ENCODE measurements at places on chromosomes 7 and 10.

DNA sequence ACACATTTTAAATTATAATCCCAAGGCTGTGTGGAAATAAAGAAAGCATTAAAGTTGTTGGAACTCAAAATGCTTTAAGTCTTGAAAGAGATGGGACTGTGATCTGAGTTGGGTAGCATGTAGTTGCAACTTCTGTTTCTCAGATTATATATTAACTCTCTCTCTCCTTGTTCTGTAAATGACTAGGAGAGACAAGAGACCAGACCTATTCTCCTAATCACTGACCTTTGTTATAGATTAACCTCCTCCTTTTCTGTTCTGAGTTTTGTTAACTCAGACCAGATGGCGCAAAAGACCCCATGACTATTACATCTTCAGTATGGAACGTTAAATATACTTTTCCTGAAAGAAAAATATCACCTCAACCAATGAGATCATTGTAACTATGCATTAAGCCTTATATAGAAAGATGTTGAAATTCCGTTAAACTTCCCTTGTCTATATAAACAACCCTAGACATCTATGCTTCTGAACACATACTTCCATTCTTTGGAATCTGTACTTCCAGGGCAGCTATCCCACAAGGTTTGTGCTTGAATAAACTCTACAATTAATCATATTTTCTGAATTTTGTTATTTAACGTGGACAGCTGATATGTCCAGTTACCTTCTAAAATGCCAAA lies 143.5 kb upstream of the TRIM24 start:
- DNase-seq: no peak

DNA sequence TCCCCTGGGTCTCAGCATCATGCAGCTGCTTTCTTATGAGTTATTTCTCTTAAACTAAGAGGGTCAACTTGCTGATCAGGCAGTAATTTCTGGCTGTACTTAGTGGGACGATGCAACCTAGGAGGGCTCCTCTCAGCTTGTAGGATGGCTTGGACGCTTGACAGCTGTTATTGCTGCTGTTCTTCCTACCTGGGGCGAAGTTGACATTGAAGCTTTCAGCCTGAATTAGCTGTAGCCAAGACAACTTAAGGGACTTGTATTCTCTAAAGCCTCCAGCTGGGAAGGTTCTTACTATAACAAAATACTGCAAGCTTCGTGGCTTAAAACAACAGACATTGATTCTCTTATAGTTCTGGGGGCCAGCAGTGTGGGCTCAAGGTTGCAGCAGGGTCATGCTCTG lies 224.9 kb downstream of the ACTR3B start:
- DNase-seq: no peak

DNA sequence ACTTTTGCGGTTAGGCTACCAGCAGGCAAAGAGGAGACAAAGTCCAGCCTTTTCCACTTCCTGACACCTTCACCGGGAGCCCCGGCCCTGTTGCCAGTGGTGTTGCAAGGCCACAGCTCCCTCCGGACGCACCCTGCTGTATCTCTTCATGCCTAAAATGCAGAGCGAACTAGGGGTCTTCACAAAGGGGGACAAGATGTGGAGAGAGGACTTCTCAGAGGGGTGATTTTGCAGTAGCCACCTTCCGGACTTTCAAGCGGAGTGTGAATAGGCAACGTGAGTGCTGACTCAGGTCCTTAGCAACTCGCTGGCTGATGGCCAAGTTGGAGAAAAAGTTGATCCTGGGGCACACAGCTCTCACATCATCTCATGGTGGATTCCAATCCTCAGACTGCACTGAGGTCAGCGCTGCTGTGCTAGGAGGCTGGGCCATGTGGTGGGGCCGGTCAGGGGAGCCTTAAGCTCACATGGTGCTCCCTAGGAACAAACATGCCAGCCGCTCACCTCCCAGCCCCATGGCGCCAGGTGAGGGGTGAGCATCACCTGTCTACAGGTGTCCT lies 166.3 kb downstream of the LCOR start:
- DNase-seq: no peak

DNA sequence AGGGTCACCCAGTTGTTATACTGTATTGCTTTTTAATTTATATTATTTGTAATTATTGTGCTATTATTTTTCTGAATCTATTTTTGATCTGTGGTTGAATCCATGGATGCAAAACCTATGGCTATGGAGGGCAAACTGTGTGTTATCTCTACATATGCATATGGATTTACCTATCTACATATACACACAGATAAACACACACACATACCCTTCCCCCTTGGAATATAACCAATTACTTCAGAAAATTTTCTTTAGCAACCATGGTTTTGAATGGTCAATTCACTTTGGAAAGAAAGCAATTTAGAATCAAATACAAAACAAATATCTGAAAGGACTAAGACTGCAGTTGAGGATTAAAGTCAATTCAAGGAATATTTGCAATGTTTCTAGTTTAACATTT lies 39.1 kb downstream of the MTPN start:
- DNase-seq: no peak

DNA sequence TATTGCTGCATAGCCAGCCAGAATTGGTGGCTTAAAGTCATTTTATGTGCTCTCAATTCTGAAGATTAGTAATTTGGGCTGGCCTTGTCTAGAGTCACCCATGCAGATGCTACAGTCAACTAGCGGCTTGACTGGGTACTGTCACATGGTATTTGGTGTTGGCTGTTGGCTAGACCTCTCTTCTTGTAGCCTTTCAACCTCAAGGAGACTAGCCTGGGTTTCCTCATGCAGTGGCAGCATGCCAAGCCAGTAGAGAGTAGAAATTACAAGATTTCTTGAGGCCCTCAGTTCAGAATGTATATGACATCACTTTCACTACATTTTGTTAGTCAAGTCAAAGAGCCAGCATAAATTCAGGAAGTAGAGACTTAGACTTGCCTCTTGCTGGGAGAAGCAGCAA lies 3.7 kb upstream of the ZNF800 start:
- no peak for DNase-seq

DNA sequence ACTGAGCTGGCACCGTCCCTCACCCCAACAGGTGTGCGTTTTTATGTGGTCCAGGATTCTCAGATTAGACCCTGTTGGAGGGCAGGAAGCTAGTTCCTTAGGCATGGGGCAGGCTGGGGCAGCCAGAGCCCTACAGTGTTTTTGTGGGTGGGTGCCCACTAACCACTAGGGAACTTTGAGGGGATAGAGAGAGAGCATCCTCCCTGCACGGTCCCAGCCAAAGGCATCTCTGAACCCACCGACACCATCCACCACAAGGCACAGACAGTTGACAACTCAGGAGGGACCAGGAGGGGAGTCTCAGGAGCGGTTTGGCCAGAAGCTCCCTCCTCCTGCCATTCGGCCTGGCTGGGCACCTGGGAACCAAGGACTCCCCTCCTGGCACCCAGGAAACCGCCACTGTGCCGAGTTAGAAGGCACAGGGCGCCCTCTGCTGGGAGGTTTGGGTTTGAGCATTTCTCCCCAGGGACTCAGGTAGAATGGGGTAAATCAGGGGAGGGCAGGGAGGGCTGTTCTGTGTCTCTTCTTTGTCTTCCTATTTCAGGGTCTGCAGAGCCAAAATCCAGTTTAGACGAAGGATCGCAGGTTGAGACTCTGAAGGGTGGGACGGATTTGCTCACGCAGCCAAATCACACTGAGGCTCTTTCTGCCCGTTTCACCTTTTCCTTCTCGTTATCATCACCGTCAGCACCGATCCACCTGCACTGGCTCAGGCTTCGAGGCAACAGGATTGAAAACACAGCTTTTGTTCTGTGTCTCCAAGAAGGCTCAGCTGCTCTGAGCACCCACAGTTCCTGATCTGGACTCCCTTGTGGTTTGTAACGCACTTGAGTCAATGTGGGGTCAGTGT lies 84.8 kb upstream of the COL13A1 start:
- peak; percentile 33 for DNase-seq

- no peak for DNase-seq
Measured at GRCh38 chr7:29386196-29386765, 177.4 kb upstream of the PRR15 start.
